ENCODE measurements at places on chromosomes 11 and 22.

DNA sequence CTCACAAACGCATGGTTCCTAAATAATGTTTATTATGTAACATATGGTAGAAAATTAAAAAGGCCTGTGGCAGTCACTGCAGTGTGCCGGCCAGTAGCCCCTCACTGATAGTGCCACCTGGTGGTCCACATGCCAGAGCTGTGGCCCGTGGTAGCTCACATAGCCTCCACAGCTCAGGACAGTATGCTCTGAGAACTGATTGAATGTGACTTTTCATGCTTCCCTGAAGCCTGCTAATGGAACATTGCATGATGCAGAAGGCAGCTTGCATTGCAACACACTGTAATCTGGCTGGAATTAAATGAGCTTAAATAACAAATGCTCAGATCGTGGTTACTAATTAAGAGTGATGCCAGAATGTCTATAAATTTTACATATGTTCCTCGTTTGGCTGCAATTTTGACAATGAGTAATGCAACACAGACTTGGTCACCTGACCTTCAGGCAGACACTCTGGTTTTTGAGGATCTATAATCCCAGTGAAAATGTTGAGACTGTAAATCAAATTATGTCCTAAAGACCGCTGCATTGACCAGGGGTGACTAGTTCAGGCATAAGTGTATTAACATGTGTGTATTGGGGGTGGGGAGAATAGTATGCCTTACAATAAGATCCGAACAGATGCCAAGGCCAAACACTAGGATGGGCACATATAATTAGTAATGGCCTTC is 566.4 kb downstream of the METTL15 start:
- no peak for DNase-seq

- no peak for DNase-seq
These were observed 6.5 kb upstream of the RBM14 start for GRCh38 chr11:66609721-66610617.

DNA sequence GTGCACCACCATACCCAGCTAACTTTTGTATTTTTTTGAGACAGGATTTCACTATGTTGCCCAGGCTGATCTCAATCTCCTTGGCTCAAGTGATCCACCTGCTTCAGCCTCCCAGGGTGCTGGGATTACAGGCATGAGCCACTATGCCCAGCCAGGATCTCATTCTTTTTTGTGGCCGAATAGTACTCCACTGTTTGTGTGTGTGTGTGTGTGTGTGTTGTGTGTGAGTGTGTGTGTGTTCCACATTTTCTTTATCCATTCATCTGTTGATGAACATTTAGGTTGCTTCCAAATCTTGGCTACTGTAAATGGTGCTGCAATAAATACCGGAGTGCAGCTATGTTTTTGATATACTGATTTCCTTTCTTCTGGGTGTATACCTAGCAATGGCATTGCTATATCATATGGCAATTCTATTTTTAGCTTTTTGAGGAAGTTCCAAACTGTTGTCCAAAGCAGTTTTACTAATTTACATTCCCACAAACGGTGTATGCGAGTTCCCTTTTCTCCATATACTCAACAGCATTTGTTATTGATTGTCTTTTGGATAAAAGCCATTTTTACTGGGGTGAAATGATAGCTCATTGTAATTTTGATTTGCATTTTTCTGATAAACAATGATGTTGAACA is 105.4 kb downstream of the TTC28 start:
- no peak for DNase-seq

DNA sequence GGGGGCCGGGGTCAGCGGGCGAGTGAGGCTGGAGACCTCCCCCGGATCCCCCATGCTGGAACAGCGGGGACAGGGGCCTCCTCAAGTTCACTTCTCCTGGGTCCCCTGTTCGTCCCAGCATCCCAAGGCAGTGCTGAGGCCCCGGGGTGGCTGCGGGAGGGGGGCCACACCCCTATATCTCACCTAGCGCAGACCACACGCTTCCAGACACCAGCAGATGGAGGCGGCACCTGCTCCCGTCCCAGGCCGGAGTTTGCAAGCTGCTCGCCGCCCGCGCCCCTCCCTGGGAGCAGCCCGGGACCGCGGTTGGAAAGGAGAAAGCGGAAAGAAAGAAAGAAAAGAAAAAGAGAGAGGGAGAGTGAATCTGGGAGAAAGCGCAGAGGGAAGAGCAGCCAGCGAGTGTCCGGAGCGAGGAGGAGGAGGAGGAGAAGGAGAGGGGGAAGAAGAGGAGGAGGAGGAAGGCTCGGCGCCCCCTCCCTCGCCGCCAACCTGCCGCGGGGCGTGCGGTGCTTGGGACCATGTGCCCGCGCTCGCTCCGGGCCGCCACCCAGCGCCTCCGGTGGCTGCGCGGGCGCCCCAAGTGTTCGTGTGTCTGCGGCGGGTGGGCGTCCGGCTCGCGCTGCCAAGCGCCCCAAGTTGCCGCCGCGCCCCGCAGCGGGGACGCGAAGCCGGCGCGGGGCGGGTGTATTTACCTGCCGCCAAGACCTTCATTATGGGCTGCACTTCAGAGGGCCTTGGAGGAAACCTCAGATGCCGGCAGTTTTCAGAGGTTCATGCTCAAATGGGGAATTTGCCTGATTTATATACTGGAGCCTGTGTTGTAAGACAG is at the start of gene LIF:
Gene LIF, minus strand, starts transcription at position 775 of the 829 bp plus-strand sequence. Its CDS starts 64 bp downstream, at position 711.
- DNase-seq = no peak
